ENCODE measurements at places on chromosomes 11 and 22.

GRCh38 chr22:25027959-25028840, 75.7 kb downstream of the KIAA1671 start:
- DNase-seq = peak; percentile 56

DNA sequence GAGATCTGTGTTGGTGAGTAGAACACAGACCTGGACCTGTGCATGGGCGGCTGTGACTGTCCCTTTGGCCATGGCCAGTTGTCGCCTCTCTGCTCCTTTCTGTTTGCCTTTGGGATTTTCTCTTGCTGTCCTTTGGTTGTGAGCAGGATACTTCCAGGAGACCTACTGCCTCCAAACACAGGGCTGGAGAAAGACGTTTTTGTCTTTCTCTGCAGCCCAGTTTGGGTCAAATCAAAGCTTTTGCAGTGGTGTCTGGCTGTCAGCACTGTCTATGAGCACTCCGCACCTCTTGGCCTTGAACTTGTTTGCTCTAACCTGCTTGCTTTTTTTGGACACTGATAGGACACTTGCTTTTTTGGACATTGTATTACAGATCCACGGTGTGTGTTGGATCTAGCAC, 108.9 kb upstream of the SORL1-AS1 start:
- DNase-seq = no peak

DNA sequence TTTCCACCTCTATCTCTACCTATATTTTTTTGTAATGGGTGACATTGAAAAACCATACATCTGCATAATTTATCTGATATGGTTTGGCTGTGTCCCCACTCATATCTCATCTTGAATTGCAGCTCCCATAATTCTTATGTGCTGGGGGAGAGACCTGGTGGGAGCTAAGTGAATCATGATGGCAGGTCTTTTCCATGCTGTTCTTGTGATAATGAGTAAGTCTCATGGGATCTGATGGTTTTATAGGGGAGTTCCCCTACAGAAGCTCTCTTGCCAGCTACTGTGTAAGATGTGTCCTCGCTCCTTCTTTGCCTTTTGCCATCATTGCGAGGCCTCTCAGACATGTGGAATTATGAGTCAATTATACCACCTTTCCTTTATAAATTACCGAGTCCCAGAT, 551.0 kb upstream of the ANO5 start:
- DNase-seq = no peak

- no peak for DNase-seq
Measured at GRCh38 chr22:37534445-37534844, 15.2 kb upstream of the CARD10 start.

DNA sequence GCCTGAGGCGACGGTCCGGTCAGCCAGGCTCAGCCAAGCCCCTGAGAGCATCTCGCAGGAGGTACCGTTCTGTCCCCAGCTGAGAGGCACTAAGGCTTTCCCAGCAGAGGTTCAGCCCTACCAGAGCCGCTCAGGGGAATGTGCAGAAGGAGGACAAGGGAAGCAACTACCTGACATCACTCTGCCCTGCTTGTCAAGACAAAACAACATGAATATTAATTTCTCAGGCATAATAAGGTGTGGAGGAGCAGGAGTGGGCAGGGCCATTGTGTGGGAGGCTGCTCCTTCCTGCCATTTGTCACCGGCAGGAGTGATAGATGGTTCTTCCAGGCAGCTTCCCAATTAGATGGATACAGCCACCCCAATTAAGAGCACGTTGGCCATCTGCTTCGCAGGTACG, 181.4 kb downstream of the KIRREL3 start:
- no peak for DNase-seq

Data from stomach (tissue), 19 donors.